ENCODE measurements at places on chromosomes 2 and 18.

GRCh38 chr2:96498021-96498431 lies 7.1 kb downstream of the NEURL3 start:
- DNase-seq = no peak

GRCh38 chr2:191878548-191879279 lies 31.8 kb upstream of the CAVIN2 start:
- no peak for DNase-seq

GRCh38 chr2:37993143-37993542 lies 68.1 kb downstream of the RMDN2 start:
- DNase-seq = no peak

DNA sequence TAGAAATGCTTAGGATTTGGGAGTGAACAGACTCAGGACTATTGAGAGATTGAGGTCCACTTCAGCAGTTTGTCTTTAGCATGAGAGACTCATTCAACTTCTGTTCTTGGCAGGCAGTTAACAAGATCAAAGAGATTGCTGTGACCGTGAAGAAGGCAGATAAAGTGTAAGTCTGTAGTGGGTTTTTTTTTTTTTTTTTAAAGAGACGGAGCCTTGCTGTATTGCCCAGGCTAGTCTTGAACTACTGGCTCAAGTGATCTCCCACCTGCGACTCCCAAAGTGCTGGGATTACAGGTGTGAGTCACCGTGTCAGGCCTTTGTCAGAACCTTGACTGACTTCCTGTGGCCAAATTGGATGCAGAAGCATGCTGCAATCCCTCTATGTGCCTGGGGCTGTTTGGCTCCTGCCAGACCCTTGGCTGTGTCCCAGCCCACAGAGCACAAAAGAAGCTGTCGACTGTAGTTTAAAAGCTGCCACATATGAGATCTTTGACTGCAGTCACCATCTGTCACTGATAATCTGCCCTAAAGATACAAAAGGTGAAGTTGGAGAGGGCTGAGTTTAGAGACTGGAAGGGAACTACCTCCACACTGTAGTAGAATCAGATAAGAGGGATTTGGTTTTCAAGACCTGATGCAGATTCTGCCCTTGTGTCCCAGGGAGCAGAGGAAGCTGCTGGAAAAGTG lies 9.9 kb downstream of the CCT7 start:
- no peak for DNase-seq
